Fibroblast of skin of right biceps (primary cell): ENCODE measurements at places on chromosomes 4 and X.

GRCh38 chrX:21721195-21721594 is 36.7 kb downstream of the SMPX start:
- DNase-seq, result peak; percentile 56

DNA sequence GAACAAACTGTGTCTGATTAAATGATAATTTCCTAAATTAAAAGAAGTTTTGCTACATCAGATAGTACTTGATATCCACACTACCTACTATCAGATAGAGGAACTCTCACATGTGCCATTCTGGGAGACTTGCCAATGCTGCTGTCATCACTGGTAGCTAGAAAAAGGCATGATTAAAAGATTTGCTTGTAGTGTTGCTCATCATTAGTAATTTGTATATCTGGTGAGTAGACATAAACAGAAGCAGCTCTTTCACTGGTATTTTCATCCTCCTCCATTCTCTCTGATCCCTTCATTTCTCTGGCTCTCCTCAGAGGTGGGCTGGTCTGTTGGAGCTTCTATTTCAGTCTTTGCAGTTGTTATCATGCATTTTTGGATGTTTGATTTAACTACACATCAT is 56.0 kb downstream of the SPRY1 start:
- peak; percentile 91 for DNase-seq

GRCh38 chr4:6926681-6927478 is 17.3 kb downstream of the TBC1D14 start:
- peak; percentile 28 for DNase-seq

DNA sequence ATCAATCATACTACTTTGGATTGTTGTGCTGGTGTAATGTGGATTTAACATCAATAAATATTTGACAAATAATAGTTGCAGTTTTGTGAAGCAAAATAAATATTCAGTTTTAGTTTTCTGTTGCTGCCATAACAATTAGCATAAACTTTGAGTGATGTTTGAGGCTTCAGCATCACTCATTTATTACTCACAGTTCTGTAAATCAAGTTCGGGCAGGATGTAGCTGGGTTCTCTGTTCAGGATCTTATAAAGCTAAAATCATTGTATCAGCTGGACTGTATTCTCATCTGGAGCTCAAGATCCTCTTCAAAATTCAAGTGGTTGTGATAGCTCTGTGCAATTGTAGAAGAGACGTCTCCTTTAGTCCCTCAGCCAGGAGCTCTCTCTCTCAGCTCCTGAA is 81.7 kb downstream of the CBR4 start:
- DNase-seq, result no peak

- DNase-seq, result no peak
Measured at GRCh38 chr4:146335763-146336409, 121.5 kb downstream of the REELD1 start.

DNA sequence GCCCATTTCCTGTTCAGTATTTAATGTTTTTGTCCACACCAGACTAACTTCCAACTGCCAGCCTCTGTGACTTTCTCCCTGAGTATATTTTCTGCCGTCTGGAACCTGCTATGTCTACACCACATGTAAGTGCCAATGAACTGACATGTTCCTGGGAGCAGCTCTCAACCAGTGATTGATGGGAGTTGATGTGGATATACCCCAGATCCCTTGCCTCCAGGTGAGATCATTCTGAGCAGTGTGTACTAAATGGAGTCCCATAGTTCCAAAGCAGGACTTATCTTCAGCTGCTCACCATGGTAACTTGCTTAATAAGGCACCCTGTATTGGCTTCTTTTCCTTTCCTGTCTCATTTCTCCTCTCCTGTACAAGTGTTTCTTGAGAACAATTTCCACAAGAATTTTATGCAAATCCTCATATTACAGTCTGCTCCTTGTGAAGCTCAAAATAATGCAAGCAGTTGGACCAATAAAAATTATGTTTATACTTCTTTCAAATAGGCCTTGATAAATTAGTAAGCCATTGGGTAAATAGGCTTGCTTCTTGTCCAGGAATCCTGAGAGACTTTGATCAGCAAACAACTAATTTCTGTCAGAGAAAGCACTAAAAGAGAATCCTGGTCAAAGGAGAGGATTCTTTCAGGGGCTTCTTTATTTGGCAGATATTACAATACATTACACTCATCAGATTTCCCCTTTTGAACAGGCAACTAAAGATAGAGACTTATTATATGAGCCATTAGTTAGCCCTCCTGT is 911.7 kb upstream of the NDST4 start:
- no peak for DNase-seq

DNA sequence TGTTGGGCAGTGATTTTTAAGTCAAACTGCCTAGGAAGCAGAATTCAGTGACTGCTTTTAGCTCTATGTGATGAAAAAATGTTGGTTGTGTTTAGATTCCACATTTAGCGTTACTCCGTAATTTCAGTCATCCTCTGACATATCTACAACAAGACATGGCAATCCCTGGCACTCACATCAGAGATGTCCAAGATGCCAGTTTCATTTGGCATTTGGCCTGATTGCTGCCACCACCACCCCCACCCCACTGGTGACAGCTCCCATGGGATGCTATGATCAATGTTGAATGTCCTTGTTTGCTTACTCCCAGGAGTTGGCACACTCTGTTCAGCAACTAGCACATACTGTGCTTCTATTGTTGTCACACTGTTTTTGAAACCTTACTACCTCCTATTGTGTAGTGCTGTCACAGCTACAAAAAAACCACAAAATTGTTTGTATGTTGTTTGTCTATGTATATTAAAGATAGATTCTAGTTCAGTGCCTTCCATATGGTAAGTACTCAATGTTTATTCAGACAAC is 101.4 kb downstream of the AWAT2 start:
- DNase-seq, result no peak

DNA sequence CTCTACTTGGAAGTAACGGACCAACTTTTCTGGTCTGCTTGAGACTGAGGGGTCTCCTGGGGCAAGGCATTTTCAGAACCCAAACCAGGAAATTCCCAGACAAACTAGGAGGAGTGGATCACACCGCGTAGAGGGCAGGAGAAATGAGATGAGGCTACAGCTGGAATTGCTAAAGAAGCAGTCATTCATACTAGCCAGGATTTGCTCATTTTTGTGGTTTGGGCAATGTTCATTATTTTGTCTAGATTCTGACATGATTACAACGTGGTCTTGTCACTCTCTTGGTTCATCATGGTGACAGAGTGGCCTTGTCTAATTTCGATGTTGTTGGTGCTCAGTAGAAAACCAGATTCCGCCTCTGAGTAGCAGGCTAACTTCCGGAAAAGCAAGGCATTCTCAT is 63.2 kb downstream of the BANK1 start:
- DNase-seq, result peak; percentile 58

DNA sequence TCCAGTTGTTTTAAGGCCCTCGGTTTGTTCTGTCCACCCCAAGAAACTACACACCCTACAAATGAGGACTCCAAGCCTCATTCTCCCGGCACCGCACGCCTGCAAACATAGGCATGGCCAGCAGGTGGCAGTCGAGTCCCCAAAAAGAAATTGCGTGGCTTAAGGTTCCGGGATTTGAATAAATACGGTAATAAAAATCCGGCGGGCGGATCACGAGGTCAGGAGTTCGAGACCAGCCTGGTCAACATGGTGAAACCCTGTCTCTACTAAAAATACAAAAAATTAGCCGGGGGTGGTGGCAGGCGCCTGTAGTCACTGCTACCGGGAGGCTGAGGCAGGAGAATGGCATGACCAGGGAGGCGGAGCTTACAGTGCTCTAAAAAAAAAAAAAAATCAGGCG is 21.8 kb upstream of the CSF2RA start:
- peak; percentile 69 for DNase-seq

- DNase-seq, result peak; percentile 85
Measured at GRCh38 chr4:125728568-125728967, 413.8 kb downstream of the FAT4 start.

DNA sequence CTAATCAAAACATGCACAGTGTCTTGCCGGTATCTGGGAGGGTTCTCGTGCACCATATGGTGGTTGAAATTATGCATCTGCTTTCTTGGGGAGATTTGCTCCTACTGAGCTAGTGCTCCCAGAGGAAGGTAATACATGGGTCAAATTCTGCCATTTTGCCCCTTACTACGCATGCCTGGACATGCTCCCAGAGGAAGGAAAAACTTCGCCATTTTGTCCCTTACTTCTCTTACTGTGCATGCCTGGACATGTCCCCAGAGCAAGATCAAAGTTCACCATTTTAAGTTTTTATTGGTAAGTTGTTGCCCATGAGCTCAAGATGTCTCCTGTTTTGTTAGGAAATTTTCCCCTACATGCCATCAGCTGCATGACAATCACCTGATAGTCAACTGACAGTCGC is 252.1 kb upstream of the KLHL4 start:
- DNase-seq, result no peak

DNA sequence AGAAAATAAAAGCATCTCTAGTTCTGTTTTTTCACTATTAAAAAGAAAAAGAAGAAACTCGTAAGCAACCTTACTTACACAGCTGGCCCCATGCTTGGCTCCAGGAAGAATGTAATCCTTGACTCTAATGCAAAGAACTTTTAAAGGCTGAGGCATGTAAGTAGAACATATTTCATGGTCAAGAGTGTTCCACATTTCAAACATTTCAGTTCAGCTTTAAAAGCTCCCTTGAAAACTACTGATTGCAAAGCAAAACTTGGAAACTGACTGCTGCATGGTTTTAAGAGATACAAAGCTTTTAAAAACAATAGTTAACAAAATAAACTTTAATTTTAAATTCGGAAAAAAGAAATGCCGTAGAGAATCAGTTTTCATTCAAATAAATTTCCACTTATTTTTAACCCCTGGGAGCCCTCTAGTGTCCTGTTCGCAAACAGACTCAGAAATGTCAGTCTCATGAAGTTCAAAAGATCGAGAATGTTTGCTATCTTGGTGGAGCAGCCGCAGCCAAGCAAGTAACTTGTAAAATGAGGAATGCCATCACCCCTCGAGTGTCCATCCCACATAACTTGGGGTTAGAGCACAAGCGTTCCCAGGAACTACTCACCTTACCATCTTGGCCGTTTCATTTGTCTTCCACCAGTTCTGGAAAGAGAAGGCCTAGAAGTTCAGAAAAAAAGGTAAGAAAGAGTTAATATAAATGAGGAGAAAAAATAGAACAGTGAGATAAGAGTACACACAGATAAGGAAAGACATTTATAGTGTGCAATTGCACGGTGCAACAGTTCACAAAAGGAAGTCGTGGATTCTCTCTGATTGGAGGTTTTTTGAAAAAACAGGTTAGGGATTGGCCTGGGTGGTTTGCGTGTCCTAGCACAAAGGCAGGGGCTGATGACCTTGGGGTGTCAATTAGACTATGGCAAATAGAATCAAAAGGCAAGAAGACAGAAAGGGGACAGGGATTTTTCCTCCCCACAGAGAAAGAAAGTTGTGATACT is at the start of gene GASK1B:
Gene GASK1B (minus strand): TSS at position 765 of the 998 bp plus-strand sequence. CDS start 1,650 bp downstream, outside the sequence.
- DNase-seq, result peak; percentile 68
